NCI-H1930 (cell line): ENCODE measurements at places on chromosomes 16 and 17.

DNA sequence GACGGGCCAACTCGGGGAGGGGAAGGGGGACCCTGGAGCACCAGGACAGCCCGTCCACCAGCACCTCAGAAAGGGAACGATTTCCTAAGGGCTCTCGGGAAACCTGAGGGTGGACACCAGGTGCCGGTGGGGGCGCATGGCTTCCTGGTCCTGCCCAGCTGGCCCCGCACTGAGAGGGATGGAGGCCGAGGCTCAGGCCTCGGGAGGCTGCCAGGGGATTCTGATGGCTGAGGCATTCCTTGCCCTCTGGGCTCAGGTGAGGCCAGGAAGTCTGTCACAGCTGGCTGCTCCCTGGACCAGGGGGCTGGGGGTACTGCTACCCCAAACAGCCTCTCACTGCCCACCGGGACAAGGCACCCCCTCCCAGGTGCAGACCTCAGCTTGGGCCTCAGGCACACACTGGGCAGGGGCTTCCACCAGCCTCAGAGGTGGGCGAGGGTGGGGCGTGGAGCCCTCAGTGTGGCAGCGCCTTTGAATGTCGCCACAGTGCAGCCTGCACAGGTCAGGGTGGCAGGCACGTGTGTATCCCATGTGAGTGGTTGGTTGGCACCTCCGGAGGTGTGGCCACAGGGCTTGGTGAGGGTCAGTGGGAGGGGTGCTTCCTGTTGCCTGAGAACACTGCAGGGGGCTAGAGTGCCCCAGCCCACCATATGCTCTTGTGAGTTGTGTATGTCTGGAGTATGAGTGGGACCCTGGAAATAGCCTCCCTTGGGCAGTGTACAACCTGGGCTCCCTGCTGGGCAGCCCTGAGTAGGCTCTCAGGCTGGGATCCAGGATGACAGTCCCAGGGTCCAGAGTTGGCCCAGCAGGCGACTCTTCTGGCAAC lies 3.9 kb upstream of the FSCN2 start:
- no peak for DNase-seq

DNA sequence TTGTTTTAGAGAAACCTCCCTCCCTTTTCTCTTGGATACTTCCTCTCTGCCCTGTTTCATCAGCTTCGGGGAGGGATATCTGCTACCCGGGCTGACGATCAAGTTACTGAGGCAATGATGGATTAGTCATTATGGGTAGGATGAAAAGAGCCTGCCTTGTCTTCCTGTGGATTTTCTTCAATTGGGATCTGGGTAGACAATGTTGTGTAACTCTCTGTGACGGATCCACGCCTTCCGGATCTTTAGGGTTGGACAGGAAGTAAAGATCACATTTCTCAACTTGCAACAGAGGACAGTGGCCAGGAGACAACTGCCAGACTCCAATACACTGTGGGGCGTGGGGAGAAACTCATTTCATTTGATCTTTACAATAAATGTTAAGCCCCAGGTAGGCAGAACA lies 11.3 kb upstream of the CHST6 start:
- DNase-seq: no peak

DNA sequence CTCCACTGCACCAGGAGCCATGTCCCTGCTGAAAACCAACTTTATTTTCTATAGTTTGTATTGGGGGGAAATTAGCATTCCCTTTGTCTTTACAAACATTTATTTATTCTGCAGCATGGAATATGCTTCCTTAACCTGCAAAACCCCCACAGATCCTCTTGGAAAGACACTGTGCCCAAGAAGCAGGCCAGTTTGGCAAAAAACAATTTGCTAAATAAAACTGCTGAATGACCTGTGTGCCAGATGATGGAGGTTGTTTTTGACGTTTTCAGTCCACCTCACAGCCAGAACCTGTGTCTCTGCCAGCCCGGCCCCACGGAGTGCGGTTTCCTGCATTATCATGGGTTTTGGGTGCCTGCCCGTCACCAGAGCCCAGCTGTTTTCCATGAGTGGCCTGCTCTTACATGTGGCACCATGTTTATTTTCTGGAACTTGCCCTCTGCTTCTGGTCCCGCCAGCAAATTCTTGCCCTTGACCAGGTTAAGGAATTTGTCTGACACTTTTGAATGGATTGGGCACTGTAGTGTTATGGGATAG lies 26.4 kb downstream of the ORC6 start:
- no peak for DNase-seq

- no peak for DNase-seq
Measured at GRCh38 chr17:31274252-31274651, 22.8 kb downstream of the OMG start.

GRCh38 chr16:27918755-27919154 lies 144.8 kb downstream of the GSG1L start:
- DNase-seq: no peak

- DNase-seq: no peak
Measured at GRCh38 chr17:17059301-17059890, 17.1 kb downstream of the MPRIP start.

DNA sequence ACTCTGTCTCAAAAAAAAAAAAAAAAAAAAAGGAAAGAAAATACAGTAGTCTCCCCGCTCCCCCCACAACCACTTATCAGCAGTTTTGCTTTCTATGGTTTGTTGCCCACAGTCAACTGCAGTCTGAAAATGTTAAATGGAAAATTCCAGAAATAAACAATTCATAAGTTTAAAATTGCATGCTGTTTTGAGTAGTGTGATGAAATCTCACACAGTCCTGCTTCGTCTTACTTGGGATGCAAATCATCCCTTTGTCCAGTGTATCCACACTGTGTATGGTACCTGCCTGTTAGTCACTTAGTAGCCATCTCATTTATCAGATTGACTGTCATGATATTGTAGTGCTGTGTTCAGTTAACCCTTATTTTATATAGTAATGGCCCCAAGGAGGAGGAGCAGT lies 41.5 kb downstream of the NF1 start:
- no peak for DNase-seq

DNA sequence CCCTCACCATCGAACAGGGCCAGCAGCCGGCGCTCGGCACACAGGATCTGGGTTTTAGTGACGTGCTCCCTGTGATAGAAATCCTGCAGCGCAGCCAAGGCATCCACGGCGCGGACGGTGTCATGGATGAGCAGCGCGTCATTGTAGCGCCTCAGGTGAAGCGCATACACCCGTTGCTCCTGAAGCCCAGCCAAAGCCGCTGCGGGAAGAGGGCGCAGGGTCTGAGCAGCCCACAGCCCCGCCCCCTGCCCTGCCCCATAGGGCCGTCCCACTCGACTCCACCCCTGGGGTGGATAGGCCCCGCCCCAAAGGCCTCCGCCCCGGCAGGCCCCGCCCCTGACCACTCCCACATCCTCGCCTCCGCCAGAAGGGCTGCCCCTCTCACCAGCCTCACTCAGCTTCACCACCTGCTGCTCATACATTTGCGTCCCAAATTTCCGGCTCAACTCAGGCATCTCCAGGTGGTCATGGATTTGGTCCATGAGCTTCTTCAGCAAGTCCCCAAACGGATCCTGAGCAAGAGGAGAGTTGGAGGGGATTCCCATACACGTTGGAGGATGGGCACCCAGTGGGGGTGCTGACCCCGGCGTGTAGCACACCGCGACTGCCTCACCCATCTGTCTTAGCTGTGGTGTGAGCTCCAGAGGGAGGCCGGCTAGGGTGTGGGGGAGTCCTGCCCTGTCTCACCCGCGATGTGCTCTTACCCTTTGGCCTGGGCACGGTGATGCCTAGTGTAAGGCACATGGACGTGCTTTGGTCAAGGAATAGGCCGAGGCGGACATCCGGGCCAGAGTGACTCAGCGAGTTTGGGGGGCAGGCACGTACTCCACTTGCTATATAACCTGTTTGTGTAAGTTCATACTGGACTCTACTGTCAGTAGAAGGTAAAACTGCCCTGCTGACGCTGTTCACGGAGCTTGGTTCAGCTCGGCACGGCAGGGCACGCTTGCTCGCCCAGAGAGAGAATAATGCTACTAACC lies 4.6 kb downstream of the DHX58 start:
- DNase-seq: peak; percentile 79

- peak; percentile 77 for DNase-seq
Measured at GRCh38 chr17:15341385-15341849, at the start of gene TEKT3. TEKT3 (minus strand) TSS chr17:15341597; CDS start chr17:15331585, 10,012 bp downstream.

GRCh38 chr16:87207509-87207908 lies 109.7 kb downstream of the C16orf95 start:
- no peak for DNase-seq

GRCh38 chr17:512311-512710 lies 159.7 kb upstream of the RPH3AL start:
- no peak for DNase-seq

- no peak for DNase-seq
Measured at GRCh38 chr16:5776876-5777275, 679.3 kb upstream of the EEF2KMT start.

- DNase-seq: peak; percentile 15
Measured at GRCh38 chr16:21100447-21100846, 50.2 kb downstream of the DNAH3 start.

- DNase-seq: no peak
Measured at GRCh38 chr16:62077998-62078397, 41.8 kb upstream of the CDH8 start.

DNA sequence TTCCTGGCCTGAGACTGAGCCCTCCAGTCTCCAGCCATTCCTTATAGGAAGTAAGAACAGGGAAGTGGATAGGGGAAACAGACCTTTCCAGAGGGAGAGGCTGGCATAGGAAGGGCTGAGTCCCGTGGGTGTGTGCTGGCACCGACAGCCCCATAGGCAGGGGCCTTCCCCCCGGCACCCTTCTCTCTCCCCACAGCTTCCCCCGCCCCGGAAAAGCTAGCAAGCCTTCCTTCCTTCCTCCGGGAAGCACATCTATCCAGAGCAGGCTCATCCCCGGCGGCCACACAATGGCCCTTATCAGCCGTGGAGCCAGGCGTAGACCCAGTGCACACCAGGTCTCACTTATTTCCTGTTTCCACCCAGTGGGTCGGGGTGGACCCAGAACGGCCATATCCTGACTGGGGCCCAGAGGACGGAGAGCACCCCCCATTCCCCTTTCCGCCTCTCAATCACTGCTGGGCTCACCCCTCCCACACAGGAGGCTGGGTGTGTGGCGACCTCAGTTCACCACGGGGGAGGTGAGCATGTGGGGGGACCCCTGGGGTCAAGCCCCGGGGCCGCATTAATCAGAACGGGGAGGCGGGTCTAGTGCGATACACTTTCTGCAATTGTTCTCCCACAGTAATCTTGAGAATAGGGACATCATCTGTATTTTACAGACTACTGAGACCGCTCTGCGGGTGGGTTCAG lies 950 bp upstream of the MYO1C start:
- DNase-seq: no peak

- DNase-seq: no peak
Measured at GRCh38 chr17:19332371-19333131, 30.0 kb downstream of the B9D1 start.

DNA sequence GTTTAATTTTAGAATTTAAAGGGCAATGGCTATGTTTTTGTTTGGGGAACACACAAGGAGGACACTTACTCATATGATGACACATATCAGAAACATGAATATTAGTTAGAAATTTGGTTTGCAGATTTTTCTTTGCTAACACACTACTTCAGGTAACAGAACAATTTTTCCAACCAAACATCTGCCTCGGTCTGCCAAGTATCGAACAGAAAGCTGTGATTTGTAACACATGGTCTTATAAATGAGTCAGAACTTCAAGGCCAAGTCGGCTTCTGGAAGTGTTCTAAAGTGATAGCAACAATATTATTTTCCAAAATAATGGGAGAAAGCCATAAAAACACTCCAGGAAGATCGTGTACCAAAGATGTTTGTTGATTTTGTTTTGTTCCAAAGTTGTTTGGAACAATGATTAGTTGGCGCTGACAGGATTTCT lies 75.9 kb upstream of the PMFBP1 start:
- DNase-seq: no peak

GRCh38 chr16:53605356-53605755 lies 98.3 kb downstream of the RPGRIP1L start:
- DNase-seq: no peak

DNA sequence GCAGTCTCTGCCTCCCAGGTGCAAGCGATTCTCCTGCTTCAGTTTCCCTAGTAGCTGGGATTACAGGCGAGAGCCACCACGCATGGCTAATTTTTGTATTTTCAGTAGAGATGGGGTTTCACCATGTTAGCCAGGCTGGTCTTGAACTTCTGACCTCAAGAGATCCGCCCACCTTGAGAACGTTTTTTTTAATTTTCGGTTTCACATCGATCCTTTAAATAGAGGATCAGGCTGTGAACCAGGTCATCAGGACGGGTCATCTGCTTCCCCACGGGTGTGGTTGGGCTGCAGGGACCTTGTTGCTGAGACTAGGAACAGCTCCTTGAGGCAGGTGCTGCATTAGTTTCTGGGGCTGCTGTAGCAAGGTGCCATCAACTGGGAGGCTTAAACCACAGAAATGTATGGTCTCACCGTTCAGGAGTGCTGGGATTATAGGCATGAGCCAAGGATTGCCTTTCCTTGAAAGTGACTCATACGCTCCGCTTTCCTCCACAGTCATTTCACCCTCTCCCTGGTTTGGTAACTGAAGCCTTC lies 7.9 kb upstream of the NAGPA start:
- no peak for DNase-seq

DNA sequence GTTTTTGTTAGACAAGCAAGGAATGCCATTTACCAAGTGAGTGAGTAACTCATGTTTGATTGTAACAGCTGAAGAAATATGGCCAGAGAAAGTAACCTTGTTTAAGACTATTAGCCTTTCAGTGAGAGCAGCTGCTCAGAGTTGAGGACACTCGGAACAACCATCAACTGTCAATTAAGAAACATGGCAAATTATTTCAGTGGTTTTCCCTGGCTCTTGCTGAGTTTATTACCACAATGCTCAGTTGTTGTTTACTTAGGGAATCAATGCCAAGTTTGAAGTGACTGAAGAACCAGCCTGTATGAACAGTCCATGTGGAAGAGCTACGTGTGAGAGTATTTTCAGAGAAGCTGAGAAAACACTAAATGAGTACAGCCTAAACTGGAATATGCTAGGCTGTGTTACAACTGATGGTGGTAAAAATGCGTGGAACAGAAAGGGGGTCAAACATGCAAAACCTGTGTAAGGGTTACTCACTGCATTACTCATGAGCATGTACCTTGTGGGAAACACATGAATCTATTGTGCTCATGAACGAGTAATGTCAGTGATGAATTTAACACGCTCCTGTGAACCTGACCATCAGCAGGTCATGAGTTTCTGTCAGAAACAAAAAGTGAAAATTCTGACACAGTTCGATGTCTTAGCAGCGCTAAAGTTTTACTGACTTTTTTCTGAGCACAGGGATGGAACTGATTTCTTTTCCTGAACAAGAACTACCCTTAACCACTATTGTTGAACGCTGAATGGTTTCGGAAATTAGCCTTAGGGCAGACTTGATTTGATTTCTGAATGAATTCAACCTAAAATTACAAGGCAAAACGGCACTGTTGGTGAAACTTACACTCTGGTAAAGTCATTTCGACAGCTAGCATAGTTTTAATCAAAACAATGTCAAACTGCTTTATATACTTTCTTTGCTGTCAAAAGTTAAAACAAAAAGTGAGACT lies 33.5 kb downstream of the GNA13 start:
- DNase-seq: no peak

DNA sequence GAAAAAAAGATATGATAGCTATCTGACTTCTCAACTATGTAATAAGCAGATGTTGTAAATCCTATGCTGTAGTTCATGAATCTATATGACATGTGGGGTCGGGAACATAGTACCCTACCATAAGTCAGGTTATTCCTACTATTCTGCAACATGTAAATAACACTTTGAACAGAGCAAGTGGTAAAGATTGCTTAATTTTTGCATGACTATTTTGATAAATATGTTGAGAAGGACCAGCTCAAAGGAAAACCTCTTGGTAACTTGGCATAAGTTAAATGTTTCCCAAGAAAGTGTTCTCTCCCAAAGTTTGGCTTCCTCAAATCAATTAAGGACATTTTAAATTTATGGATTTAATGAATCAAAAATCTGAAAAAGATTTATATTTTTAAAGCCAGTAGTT lies 62.1 kb downstream of the ABHD15 start:
- DNase-seq: no peak
